ENCODE measurements at places on chromosomes 6 and 20.

DNA sequence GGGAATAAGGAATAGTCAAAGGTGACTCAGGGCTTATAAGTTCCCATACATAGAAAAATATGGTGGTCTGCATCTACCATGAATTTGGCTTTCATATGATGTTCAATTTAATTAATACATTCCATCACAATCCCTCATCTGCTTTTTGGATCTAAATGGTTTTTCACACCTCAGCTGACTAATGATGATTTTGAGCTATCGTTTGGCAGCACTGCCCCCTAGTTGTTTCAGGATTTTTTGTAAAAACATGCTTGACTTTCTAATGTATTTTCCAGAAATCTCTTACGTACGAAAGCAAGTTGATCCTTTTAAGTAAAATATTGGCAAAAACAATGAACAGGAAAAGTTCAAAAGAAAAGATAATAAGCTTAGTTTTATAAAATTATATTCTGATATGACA is 408.6 kb upstream of the ADGRB3 start:
- no peak for DNase-seq

DNA sequence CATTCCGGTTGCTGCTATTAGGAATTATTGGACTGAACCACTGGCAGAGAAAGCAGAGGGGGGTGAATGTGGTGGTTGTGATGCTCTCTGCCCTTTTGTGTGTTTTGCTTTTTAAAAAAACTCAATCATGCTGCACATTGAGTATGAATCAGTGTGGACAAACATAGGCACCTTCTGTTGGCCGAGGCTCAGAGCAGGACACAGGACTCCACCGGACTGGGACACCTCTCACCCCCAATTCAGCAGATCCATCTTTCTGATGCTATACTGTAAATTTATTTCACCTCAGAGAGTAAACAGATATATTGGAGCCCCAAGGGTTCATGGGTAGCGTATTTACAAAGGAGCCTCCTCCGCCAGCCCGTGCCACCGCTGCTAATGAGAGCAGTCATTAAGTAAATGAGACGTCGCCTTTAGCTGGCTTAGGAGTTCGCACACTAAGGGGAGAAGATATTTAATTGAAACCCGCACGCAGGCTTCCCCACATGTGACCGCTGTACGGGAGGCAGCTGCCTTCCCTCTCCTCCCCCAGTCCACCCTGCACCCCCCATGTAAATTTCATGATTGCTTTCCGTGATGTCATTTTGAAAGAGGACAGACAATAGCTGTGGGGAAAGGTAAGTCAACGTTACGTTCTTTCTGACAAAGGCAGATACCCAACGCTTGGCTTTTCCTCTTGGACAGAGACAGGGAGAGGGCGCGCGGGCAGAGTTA is at the start of gene MYT1:
Gene MYT1, plus strand, starts transcription at position 330 of the 714 bp plus-strand sequence. CDS start 34,410 bp downstream, outside the sequence.
- no peak for DNase-seq

DNA sequence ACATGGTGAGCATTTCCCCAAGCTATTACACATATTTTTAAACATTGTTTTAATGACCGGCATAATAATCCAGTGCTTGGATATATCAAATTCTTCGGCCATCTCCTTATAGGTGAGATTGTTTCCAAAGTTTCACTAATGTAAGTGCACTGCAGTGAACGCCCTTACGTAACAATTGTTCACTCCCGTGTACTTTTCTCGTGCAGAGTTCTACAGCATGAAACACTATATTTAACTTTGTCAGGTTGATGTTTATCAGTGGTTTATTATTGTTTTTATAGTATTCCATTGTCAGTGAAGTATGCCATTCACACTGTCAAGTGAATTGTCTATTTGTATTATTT is 3.4 kb upstream of the GZF1 start:
- no peak for DNase-seq

DNA sequence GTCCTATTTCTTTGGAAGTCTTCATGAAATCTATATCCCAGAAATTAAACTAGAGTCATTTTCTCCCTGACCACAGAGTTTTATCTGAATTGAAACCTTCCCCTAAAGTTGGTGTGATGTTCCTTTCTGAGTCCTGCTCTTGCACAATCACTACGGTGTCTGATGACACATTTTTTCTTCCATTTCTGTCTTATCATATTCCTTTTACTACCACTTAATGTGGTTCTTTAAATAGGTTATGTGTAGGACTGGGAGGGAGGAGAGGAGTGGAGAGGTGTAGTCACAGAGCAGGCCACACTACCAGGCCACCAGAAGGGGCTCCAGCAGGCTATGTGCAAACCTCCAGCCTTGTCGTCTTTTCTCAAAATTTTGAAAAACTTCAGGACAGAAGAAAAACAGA is 39.7 kb upstream of the ATXN1 start:
- no peak for DNase-seq

DNA sequence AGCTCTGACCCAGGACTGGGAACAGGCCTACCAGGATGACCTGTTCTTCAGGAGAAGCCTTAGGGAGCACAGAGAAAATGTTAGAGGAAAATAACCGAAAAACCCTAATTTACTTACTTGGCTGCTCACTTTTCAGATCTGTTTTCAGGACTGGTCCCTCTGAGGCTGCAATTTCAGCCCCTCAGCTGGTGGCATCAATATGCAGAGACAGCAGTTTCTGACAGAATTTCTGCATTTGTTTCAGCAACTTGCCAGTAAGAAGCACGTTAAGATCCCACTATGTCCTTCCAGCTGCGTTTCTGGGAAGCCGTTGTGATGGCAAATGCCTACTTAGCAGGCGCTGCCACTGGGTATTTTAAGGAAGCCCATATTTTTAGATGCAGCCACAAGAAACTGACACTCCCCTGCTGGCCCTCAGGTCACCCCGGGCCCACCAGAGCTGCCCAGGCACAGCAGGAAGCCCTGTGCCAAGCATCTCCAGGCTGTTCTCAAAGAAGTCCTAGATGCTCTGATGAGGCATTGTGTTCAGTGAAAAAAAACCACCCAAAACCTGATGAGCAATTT is 7.5 kb downstream of the YTHDF1 start:
- DNase-seq, result no peak

DNA sequence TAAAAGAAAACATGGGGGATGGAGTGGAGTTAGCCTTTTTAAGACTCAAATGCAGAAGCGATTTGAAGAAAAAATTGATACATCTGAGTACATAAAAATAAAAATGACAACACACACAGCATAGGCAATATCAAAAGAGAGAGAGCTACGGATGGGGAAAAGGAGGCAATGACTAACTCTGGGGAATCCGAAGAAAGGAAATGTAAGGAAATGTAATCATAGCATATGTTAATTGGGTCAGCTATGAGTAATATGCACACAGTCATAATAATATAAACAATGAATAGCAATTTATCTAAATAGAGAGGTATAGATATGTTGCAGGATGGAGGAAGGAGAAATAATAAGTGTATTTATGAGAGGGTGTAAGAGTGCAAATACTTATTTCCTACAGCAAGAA is 83.4 kb downstream of the NOL4L start:
- DNase-seq, result no peak

DNA sequence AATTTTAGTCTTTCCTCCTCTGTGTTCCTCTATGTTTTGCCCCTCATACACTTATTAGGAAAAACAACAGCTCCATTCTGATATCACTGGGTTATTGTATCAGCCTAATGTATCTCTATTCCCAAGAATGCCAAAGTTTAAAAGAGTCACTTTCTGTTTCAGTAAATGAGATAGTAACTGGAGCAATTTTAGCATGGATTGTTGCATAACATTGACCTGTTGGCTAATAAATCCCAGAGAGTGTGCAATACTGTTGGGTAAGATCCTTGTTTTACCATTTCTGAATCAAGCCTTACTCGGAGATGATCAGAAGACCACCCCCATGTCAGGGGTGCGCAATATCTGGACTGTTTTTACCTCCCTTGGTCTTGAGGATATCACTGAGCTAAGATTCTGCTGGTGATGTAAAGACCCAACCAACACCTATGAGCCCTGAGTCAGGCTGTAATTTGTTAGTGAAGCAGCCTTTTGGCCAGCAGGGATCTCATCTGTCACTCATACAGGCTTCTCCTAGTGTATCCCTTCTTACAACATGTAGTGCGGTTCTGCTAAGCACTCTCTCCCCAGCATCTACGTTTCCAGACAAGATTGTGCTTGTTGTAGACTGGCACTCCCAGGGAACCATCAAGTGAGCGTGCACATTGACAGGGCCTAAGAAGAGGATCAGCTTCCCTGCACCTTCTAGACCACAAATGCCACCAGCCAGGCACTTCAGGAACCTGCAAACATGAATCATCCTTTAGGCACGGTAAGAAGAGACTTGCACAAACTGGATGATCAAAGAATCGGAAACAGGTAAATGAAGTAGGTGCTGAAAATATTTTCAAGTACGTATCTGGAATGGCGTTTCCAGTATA is 11.5 kb upstream of the IPCEF1 start:
- no peak for DNase-seq

DNA sequence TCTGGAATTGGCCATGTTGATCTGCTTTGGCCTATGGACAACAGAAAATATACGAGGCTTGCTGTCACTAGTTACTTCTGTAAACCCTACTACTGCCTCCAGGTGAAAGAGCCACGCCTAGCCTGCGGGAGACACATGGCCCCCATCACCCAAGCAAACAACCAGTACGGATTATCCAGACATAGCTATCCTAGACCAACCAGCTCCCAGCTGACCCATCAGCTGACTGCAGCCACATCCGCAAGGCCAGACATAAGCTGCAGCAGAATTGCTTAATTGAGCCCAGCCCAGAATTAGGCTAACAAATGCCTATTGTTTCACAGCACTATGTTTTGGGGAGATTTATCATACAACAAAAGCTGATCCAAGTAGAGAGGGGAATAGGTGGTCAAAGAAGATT is 13.5 kb downstream of the REV3L start:
- no peak for DNase-seq

- no peak for DNase-seq
These were observed 221.0 kb upstream of the SULF2 start for GRCh38 chr20:48006036-48006833.

DNA sequence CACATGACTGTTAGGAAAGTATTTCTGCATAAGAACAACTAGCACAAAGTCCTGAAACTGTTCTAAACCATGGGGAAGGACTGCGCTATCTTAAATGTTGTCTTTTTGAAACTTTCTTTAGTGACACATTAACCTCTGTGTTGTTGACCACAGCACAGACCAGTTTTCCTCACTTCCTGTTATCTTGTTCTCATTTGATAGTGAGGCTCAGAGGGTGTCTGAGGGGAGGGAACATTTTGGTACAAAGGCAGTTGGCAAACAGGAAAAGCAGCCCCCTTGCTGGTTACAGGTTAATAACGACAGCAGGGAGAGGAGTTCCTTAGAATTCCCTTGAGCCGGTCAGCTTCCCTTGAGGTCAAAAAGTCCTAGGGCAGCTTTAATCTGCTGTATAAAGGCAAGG is 143.5 kb upstream of the BMP2 start:
- DNase-seq, result no peak

DNA sequence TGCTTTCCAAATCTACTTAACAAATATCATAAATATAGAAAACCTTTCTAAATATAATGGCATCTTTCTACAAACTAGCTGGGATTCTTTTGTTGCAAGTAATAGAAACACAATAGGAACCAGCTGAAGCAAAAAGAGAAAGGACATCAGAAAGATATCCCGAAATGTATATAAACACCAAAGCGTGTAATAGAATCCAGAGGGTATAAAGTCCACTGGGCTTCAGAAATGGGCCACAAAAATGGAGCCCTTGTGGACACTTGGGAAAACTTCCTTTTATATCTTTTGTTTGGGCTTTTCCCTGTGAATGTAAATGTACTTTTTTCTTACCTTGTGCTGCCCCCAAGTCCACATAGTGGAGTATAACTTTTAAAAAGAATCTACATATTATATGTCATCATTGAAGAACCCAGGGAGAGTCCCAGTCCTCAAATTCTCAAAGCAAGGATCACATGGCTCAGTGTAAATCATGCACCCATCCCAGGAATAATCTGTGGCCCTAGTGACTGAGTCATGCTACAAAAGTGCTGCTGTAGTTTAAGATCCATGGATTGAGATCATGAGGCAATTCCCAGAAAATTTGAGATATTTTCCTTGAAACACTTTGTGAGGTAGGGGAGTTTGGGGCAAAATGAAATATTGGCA is 457.0 kb downstream of the EPM2A start:
- DNase-seq, result no peak

- no peak for DNase-seq
These were observed 100.6 kb downstream of the NKAIN2 start for GRCh38 chr6:123904228-123904627.
